A375 (cell line): ENCODE measurements at places on chromosomes 6 and 20. TPM values are rescaled to one million over a fixed set of nuclear protein-coding genes. Genes with fewer than 3 reads are reported as not detected.

Gene ESR1
- not detected in 2 replicates for total RNA-seq

Gene ERVFRD-1
- not detected in 2 replicates for total RNA-seq

Gene PIM1
- total RNA-seq: 14.0 and 18.5 TPM in 2 replicates

Gene GFOD1
- 3.4 and 3.7 TPM in 2 replicates for total RNA-seq

Gene GSTA1
- not detected in 2 replicates for total RNA-seq

Gene NEDD9
- 13.5 and 13.9 TPM in 2 replicates for total RNA-seq

Gene C20orf204
- 1.8 and 2.1 TPM in 2 replicates for total RNA-seq

Gene HRH3
- total RNA-seq: not detected in 2 replicates

Gene KCNG1
- 183 and 213 TPM in 2 replicates for total RNA-seq

Gene CDSN
- total RNA-seq: not detected in 2 replicates

Gene CAP2
- 4.5 and 6.1 TPM in 2 replicates for total RNA-seq

Gene C6orf141
- total RNA-seq: 35.9 and 37.0 TPM in 2 replicates

Gene OR12D3
- 0.08 TPM in 1 of 2 replicates, not detected in the other for total RNA-seq

Gene LY6G6D
- total RNA-seq: not detected in 2 replicates
